Activated CD4-positive, alpha-beta memory T cell treated with anti-CD3 and anti-CD28 coated beads for 36 hours (primary cell): ENCODE measurements at places on chromosomes 3 and 15. TPM values are rescaled to one million over a fixed set of nuclear protein-coding genes. Genes with fewer than 3 reads are reported as not detected.

GRCh38 chr3:137764001-137764433 lies at the start of gene SOX14:
Gene SOX14 (plus strand): TSS chr3:137764315. CDS start chr3:137764785, 470 bp downstream.
- peak; percentile 16 for DNase-seq

DNA sequence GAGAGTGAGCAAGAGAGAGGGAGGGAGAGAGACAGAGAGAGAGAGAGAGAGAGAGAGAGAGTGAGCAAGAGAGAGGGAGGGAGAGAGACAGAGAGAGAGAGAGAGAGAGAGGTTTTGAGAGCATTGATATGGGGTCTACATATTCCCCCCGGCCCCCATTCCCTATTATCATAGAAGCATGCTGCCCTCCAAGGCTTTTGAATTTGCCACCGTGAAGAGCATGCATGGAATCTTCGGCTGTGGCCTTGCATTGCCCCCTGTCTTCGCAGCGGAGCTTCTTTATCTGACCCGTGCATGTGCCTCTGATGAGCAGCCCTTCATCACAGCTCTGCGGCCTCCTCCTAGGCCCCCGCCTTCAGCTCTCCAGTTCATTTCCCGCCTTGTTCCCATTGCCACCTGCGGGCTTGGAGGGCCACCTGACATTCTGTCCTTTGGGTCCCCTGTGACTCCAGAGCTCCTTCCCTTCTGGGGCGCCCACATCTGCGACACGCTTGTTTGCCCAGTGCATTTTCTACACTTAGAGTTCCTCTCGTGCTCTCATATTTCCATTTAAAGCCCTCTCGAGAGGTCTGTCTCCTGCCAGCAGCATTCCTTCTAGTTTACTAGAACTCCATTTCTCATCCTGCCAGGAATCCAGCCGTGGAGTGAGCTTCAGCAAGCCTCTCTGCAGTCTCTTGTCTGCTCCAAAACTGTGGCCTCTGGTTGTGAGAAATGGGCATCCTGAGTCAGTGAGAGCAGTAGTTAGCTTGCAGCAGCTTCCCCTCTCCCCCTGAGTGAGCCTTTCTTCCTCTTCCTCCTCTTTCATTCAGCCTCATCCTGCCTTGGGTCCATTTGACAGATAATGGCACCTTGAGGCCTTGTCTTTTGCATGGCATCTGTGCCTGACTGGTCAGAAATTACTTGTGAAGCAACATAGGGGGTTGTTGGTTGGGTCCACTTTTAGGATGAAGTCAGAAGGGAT lies 25.3 kb downstream of the LPP start:
- no peak for DNase-seq

DNA sequence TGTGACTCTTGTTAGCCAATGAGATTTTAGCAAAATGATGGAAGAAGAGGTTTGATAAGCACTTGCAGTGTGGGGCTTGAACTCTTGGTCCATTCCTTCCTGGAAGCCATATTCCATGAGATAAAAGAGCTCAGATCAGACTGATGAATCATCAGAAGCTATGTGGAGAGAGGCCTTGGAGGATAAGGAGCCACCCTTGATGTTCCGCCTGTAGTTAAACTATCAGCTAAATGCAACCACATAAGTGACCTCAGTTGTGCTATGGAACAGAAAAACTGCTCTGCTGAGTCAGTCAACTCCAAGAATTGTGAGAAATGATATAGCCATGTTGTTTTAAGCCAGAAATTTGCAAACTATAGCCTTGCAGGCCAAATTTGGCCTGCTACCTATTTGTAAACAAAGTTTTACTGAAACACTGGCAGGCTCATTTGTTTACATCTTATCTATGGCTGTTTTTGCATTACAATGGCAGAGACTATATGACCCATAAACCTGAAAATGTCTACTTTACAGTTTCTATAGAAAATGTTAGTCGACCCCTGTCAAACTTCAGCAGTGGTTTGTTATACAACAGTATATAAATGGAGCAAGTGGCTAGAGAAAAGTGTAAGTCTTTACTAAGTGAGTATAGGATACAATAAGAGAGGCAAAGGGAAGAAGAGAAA lies 27.6 kb upstream of the GAP43 start:
- no peak for DNase-seq

Gene MUC20
- total RNA-seq = 0.73 TPM

DNA sequence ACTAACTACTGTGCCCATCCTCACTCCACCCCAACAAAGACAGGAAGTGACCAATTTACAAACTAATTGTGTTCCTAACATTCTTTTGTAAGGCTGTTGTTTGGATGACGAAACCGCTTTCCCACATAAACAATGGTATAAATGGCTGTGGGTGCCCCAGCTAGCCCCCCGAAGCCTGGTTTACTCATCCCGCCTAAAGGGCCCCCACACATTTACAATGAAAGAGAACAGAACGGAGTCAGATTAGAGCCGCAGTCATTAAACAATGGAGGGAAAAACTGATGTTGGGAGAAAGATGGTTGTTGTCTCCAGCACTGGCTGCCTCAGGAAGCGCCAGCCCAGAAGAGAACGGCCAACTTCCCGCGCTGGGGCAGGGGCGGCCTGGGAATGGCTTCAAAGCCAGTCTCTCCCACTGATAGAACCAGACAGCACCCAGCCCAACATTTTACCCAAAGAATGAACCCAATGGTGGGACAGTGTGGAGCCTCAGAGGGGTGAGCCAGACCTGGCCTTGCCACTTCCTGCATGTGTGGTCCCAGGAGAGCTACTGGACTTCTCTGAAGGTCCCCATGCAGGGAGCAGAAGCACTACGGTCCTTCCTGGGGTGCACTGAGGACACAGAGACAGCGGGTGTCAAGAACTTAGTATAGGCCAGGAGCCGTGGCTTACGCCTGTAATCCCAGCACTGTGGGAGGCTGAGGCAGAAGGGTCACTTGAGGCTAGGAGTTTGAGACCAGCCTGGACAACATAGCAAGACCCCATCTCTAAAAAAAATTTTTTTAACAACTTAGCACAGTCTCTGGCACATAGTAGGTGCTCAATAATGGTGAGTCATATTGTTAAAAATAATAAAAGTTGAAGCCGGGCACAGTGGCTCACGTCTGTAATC lies 75.8 kb upstream of the GATA2 start:
- DNase-seq = no peak

GRCh38 chr15:82081914-82082762 lies 36.3 kb upstream of the MEX3B start:
- no peak for DNase-seq

Gene FEZF2
- not detected for total RNA-seq

DNA sequence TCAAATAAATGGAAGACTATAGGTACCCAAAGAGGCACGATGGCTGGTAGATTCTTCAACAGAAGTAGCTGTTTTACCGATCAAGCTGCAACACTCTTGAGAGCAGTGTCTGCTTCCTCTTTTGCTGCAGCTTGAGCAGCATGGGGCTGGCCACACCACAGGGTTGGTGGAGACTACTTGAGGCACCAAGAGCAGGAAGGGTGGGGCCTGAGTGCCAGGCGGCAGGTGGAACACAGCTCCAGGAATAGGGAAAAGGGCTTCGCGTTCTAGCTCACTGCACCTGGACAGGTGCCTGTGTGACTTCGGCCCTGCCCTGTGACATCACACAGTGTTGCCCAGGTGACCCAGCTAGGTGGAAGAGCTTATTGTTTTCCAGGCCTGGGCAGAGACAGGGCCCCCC lies at the start of gene CCDC33:
Gene CCDC33 (plus strand): TSS at position 365 of the 400 bp plus-strand sequence. CDS start 394 bp downstream, outside the sequence.
- no peak for DNase-seq

- no peak for DNase-seq
Measured at GRCh38 chr15:57385923-57386390, 9.7 kb downstream of the CGNL1 start.

GRCh38 chr3:170999737-171000242 lies 26.7 kb downstream of the SLC2A2 start:
- DNase-seq = no peak

DNA sequence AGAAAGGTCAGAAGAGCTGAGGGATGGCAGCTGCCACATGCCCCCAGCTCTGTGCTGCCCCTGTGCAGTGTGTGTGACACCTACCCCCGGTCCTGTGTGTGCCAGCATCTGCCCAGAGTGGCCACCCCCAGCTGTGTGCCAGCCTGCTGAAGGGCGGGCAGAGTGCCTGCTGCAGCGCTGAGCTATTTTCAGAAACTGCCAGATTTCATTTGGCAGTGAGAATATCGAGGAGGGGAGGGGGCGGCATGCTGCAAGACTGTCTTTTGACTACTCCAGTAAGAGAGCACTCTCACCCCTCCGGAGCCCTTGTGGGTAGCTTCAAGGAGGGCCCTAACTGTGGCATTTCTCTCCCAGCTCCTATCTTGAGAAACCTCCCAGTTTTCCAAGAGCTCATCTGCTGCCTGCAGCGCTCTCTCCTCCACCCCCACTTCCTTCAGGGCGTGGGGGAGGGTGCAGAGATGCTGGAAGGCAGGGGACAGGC lies 25.2 kb upstream of the DOCK3 start:
- DNase-seq = no peak

- no peak for DNase-seq
Measured at GRCh38 chr3:55662683-55663082, 175.6 kb upstream of the WNT5A start.

GRCh38 chr3:142628801-142629200 lies 32.6 kb downstream of the PLS1 start:
- DNase-seq = no peak

GRCh38 chr3:140972833-140973232 lies 31.2 kb downstream of the SLC25A36 start:
- DNase-seq = no peak
